Stimulated activated CD8-positive, alpha-beta memory T cell treated with anti-CD3 and anti-CD28 coated beads, Interleukin-2, amount 100 ng/mL, for 1 hour (primary cell): ENCODE measurements at places on chromosomes 5 and 9.

DNA sequence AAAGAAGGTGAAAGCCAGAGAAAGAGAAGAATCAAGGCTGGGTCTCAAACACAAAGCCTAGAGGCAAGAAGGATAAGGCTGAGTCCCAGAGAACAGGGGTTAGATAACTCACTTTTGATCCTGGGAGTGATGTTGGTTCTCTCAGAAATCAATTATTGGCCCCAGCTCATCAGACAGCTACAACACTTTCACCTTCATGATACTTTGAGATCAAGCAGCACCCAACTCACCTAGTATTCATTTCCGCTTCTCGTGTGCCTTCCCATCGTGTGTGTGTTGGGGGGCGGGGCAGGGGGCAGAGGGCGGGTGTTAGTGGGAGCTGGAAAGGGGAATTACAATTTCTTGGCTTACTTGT lies 92.2 kb upstream of the RAD23B start:
- no peak for DNase-seq

- DNase-seq, result no peak
These were observed 811.7 kb downstream of the TLR4 start for GRCh38 chr9:118515947-118516346.

DNA sequence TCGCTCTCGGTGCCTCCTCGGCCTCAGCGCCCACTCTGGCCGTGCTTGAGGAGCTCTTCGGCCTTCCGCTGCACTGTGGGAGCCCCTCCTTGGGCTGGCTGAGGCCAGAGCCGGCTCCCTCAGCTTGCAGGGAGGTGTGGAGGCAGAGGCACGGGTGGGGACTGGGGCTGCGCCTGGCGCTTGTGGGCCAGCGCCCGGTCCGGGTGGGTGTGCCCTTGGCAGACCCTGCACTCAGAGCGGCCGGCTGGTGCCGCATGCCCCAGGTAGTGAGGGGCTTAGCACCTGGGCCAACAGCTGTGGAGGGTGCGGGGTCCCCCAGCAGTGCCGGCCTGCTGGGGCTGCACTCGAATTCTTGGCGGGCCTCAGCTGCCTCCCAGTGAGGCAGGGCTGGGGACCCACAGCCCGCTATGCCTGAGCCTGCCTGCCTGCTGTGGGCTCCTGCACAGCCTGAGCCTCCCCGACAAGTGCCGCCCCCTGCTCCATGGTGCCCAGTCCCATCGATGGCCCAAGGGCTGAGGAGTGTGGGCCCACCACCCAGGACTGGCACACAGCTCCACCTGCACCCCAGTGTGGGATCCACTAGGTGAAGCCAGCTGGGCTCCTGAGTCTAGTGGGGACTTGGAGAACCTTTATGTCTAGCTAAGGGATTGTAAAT lies 2085.2 kb upstream of the ACO1 start:
- no peak for DNase-seq

DNA sequence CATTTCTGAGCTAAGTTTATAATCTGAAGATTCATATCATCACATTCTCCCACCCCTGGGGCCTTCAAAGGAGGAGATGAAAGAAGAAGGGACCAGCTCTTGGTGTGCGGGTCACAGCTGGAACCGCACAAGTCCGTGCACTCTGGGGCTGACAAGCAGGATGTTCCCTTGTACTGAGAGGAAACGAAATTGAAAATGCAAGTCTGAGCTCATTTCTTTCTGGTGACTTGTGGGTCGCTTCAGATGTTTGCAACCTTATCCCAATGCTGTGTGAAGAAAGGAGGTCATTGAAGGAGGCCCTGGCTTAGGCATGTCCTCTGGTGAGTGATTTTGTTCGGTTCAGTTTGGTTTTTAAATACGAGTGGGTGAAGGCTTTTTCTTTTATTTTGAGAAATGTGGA lies 59.6 kb downstream of the C9orf152 start:
- DNase-seq, result no peak

- no peak for DNase-seq
These were observed 157.0 kb upstream of the RASEF start for GRCh38 chr9:83219924-83220438.

GRCh38 chr9:111955048-111955447 lies 58.4 kb downstream of the UGCG start:
- DNase-seq, result no peak

- no peak for DNase-seq
These were observed 494 bp upstream of the DOCK2 start for GRCh38 chr5:169636477-169637084.

GRCh38 chr9:115690786-115691496 lies 462.6 kb upstream of the PAPPA start:
- no peak for DNase-seq

GRCh38 chr5:72347801-72348308 lies 27.7 kb downstream of the PTCD2 start:
- DNase-seq, result no peak

GRCh38 chr9:137985637-137986071 lies 108.1 kb downstream of the CACNA1B start:
- no peak for DNase-seq

DNA sequence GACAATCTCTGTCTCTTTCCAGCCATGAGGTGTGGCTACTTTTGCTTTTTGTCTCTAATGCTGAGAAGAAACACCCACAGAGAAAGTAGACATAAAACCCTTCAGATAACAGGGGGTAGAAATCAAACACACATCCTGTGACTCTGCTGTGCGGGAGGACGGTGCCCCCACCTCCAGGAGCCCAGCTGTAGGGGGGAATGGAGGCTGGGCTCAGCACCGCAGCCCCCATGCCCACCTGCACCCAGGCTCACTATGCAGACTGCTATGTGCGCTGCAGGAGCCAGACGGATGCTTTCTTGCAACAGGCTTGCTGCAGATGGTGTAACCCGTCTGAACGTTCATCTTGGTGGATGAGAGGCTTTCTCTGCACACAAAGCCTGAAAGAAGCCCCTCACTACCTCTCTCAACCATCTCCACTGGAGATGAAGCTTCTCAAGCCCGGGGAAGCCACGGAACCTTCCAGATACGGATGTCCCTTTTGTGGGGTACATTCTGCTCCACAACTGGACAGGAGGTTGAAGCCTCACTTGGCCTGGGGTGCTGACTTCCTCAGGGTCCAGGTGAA lies 207.2 kb downstream of the GADD45G start:
- no peak for DNase-seq

- no peak for DNase-seq
These were observed 295.5 kb upstream of the CLINT1 start for GRCh38 chr5:158154226-158155005.

- no peak for DNase-seq
These were observed 275.4 kb downstream of the EPB41L4A start for GRCh38 chr5:112143690-112144089.

DNA sequence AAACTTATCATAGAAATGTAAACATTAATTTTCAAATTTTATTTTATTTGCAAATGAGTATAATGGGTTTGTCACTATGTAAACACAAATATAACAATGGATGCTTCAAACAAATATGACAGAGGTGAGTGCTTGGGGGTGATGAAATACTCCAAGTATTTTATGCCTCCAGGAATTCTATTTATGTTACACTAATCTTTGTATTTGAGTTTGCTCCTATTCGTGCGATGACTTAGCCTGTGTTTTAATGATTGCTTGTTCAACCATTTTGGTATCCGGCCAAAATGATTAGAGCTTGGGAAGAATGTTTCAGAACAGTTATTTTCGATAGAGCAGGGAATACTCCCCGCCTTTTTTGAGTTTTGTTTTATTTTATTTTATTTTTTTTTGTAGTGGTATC lies 5.0 kb downstream of the DMRT2 start:
- no peak for DNase-seq

DNA sequence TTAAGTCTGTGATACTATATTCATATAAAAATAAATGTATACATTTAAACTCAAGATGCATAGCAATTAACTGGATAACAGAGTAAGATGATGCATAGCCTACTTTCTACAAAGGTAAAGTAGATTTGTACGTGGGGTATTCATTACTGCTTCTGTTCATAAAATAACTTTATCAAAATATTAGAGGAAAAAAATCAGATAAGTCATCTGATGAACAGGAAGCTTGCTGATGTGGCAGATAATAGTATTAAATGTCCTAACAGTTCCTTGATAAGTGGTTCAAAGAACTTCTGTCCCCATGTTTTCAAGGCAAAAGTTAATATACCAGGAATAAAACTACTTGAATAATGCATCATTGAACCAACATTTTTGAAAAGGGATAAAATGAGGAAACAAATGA lies 123.7 kb downstream of the NFIB start:
- no peak for DNase-seq

- DNase-seq, result no peak
These were observed 32.3 kb upstream of the EQTN start for GRCh38 chr9:27329291-27329690.

DNA sequence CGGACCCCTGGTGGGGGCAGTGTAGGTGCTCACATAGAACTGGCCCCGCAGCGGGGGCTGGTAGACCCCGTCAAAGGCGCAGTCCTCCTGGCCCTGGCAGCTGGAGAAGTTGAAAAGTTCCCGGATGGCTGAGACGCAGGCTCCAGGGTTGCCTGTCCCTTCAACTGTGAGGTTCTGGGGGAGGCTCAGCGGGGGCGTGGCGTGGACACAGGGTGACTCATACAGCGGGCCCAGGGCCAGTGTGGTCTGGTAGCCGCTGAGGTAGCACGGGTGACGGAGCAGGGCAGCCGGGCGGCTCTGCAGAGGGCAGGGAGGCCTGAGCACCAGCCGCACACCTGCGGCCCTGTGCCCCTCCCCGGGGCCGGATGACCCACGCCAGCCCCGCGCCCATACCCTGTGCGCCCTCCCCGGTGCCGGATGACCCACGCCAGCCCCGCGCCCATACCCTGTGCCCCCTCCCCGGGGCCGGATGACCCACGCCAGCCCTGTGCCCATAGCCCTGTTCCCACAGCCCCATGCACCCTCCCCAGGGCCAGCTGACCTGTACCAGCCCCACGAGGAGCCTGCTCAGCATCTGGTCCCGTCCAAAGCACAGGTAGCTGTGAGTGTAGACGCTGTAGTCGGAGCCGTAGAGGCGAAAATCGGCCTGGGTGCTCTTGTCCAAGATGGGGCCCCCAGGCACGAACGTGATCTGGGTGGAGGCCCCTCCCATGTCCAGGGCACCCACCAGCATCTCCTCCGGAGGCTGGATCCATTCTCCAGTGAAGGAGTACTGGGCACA lies 5.0 kb downstream of the ENTPD8 start:
- no peak for DNase-seq

GRCh38 chr9:4339357-4339756 lies 39.5 kb upstream of the GLIS3 start:
- DNase-seq, result peak; percentile 56

DNA sequence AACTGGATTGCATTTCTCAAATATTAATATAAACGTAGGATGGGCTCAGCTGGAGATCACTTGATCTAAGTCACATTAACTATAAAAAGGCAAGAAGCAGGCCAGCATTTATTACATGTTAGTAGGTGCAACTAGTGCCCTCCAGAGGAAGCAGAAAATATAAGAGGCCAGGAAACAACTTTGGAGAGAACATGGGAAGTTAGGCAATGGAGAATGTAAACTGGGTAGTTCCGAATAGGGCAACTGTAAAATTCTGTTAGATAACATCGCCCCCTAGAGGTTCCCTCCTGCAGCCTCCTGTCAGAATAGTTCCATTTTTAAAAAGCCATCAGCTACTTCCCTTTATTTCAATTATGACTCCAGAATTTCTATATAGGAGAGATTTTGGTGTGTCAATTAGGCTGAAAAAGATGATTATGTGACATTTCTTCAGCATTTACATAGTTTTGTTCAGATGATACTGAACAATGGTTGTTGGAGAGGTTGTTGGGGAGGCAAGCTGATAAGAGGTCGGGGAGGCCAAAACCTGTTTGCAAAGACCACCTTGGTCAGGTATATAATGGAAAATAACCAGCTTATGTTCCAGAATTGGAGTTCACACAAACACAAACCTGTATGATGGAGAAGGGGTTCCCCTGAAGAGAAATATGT lies 22.4 kb downstream of the CCL28 start:
- peak; percentile 22 for DNase-seq

DNA sequence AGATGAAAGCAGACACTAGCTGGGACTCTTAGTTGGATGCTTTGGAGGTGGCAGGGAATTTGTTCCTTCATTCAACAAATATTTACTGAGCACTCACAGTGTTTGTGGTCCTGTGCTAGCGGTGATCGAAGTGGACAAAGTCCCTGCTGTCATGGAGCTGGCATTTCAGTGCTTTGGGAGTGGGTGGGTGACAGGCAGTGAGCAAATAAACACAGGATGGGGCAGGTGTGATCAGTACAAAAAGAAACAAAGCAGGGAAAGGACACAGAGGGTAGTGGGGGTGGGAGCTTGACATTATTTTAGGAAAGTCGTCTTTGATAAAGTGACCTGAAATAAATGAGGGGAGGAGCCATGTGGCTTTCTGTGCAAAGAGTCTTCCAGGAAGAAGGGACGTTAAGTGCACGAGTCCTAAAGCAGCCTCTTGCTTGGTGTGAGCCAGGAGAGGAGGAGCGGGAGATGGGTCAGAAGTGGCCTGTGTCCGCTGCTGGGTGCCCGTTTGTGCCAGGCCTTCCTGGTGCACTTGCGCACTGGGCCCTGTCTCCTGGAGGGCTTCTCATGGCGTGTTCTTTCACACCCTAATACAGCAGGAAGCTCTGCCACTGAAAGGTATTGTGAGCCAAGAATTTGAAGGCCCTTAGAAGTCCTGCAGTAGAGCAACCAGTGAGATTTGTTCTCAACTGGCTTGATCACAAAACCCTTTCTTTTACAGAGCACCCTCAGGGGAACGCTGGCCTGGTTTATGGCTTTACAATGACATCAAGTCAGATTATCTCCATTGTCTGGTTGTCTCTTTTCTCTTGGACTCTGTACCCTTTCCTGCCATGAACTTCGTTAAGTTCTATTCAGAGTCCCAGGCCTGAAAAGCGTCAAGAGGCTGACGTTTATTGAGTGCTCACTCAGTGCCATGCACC lies 14.8 kb downstream of the NDST1 start:
- no peak for DNase-seq
